ENCODE measurements at places on chromosomes 7 and 10.

DNA sequence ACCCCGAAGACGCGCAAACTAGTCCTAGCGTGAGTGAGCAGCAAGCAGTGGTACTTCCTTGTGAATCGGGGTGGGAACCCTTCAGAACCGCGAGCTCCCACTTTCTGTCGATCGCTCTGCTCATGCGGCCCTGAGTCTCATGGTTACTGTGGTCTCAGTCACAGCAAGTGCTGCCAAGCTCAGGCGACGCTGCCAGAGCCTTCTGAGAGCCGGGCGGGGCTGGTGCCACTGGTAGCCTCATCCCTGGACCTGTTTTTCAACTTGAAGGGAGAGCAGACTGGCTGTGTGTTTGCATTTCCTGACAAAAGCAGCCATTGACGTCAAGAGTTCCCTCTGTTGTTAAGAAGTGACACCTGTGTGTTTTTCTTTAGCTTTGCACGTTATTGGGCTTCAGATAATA lies 32.9 kb upstream of the BHLHA15 start:
- DNase-seq, result no peak

GRCh38 chr10:8444630-8445029 lies 390.1 kb downstream of the GATA3 start:
- DNase-seq, result peak; percentile 67

GRCh38 chr10:74652664-74653063 lies 173.7 kb upstream of the KAT6B start:
- no peak for DNase-seq

- no peak for DNase-seq
These were observed 17.2 kb upstream of the NPFFR1 start for GRCh38 chr10:70300908-70301597.

DNA sequence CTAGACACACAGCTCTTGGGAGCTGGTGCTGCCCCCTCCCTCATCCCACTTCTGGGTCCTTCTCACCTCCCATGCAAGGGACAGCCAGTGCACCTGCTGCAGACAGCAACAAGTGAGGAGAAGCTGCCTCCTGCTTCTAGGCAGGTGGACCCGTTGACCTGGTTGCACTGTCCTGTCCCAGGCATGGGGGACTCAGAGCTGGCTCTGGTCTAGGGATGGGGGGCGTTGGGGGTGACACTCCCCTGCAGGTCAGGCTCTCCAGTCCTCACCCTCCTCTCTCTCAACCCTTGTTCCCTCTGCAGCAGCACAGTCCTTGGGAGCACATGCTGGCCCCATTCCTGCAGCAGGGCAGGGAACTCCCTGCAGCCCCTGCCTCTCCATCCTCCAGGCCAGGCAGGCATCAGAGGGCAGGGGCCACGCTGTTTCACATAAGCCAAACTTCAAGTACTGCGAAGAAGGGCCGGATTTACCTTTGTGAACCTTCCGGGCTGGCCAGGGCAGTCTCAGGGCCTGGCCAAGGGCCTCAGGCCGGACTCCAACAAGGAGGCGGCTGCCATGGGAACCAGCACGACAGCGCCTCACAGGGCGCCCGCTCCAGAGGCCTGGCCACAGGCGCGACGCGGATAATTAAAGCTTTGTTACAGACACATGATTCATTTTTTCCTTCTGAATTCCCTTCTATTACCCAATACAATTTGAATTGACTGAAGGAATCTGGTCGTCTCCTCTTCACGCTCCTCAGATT lies 48.5 kb downstream of the RASGEF1A start:
- DNase-seq, result no peak

DNA sequence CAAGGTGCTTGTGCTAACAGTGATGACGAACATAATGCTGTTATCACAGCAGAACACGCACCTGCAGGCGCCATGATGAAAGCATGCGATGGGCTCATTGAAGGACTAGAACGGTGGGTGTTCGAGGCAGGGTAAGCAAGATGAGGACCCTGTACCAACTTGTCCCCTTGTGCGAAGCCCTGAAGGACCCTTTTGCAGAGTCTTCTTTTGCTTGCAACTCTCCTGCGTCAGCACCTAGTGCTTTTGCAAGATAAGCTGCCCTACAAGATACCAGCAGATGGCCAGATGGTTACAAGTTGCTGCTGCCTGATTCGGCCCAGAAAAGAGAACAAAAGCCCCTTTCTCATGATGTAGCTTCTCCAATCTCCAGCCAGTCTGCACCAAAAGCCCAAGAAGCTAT lies 4.2 kb upstream of the IL15RA start:
- DNase-seq, result no peak

DNA sequence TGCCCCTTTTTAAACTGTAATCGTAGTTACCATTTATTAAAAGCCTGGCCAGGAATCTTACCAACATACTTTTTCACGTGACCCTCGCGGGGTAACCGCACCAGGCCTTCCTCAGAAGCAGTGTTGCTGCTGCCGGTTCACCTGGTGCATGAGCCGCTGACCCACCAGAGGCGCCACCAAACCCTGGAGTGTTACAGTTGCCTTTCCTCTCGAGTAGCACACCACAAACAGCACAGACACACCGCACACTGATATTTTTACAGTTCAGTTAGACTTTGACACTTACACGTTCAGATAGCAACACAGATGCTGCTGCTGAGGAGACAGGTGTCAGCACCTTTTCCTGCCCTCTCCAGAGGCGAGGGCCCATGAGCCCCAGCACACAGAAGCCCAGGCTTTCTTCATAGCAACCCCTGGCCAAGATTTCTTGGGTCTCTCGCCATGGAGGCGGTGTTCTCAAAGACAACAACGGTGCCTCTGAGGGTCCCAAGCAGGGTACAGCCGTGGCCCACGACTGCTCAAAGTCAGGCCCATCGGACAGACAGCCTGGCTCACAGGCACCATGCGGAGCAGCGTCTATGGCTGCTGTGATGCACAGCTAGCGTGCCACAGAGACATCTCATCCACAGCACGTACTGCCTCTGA lies 123.1 kb downstream of the DIP2C start:
- no peak for DNase-seq

- no peak for DNase-seq
These were observed 1283.9 kb upstream of the CELF2 start for GRCh38 chr10:9733766-9734165.

- no peak for DNase-seq
These were observed 20.1 kb downstream of the CYTH3 start for GRCh38 chr7:6252341-6252746.

DNA sequence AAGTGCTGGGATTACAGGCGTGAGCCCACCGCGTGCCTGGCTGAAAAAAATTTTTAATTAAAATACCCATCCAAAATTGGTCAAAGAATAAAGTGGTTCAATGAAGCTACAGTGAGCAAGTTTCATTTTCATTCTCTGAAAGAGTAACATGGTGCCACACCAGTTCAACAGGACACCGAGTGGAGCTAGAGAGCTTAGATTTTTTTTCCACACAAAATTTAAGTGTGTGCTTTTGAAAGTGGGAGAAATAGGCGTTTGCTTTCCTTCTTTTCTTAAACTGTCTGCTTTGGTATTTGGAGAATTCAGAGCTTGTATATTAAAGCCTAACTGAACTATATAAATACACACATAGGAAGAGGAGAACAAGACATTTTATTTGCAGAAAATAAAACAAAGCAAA lies 43.4 kb downstream of the BPGM start:
- DNase-seq, result no peak

GRCh38 chr10:129467359-129468064 lies 471 bp downstream of the MGMT start:
- no peak for DNase-seq

- no peak for DNase-seq
These were observed 208.4 kb downstream of the FANK1 start for GRCh38 chr10:126104767-126105166.

DNA sequence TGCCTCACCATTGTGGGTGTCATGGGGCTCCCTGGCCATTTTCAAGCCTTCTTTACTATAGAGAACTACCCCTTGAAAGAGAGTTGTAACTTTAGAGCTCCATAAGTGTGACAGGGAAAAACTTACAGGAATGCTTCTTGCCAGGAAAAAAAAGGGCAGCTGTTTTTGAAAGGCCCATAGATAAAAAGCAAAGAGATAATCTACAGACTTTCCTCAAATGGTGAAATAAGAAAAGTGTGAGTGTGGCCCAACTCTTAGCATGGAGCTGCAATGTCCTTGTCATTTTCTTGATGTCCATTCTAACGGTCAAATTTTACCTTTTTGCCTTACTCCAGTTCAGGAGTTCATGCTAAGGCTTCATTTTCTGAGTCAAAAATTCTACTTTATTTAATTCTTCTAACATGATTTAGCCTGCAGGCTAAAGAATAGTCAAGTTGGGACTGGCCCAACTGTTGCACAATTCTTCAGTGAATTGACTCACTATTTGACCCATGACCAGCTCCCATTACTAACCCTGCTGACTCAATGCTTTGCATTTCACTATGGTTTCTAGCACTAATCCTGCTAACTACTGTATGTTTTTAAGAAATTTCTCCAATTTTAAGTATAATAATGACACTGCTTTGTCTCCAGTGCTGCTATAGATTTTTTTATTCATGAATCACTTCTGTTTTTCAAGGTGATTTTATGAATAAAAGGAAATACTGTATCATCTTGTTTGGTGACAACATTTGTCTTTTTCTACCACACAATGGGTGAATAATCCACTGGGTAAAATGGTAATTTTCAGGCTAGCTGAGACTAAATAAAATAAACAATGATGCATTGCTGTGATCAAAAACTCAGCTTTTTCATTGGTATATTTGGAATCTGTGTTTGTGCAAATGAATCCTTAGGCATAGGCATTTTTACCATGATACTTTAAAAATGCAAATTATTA lies 41.4 kb upstream of the SGCE start:
- DNase-seq, result no peak

DNA sequence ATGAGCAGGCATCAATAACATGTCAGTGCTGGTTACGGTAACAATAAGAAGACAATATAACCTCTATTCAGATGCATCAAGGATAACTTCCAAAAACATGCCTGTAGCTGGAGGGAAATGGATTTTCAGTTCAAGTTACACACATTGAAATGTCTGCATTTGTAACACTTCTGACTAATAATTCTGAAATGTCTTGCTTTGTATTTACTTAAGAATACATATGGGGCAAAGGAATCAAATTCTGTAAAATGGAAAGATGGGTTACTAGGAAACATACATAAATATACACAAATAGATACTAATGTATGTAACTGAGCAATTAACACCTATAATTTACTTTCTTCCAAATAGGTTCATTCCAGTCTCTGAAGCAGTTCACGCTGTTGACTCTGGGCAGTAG lies 18.6 kb upstream of the MTPN start:
- no peak for DNase-seq

DNA sequence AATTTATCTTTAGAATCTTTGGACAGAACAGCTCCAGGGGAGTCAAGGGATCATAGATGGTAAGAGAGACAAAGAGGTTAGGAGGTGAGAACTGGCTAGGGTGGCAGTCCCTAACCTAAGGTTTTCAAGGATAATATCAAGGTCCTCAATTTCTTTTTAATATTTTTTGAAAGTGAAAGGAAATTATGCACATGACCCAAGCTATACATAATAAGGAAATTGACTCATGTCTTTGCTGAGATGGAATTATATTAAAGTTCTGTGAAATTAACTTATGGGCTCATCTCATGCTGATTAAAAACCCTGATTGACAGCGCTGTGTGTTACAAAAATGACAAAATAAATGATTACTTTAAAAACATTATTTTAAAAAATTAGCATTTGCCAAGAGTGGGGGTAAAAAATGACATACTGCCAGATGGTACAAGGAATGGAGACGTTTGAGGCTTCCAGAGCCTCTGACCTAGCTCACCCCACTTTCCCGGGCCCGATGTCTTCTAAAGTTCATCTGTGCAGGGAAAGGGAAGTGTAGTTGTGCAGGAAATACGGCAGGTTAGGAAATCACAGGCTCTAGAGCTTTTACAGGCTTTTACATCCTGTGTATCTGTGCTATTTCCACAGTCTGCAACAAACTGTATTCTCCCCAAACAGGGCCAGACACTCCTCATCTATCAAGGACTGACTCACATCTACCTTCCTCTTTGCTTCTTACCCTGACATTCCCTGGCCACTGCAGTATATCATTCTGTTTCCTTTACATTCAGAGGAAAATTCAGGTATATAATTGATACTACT lies 185.6 kb upstream of the PRSS58 start:
- no peak for DNase-seq

DNA sequence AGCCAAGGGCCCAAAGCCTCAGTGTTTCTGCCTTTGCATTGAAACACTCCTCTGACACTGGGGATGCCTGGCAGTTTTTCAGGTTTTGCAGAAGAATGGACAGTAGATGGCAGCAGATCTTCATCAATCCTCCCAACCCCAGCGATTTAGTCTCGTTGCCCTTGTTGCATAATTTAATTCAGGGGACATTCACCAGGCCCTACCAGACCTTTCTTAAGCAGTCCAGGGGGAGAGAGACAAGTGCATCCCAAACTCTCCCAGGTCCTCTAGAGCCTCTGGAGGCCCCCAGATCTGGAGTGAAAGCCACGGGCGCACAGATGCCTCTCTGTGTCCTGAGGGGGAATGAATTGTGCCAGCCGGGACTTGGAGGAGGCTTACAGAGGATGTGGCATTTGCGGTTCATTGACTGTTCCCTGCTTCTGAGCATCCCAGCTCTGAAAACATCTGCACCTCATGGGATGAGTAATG lies 29.6 kb downstream of the MINDY4 start:
- DNase-seq, result no peak

GRCh38 chr10:89532476-89532875 lies 2.9 kb downstream of the SLC16A12 start:
- no peak for DNase-seq

- no peak for DNase-seq
These were observed 155.8 kb upstream of the GLI3 start for GRCh38 chr7:42392826-42393225.

- no peak for DNase-seq
These were observed 193.3 kb downstream of the RAMP3 start for GRCh38 chr7:45350896-45351295.

GRCh38 chr7:8134089-8134733 lies 127.8 kb downstream of the ICA1 start:
- DNase-seq, result no peak

DNA sequence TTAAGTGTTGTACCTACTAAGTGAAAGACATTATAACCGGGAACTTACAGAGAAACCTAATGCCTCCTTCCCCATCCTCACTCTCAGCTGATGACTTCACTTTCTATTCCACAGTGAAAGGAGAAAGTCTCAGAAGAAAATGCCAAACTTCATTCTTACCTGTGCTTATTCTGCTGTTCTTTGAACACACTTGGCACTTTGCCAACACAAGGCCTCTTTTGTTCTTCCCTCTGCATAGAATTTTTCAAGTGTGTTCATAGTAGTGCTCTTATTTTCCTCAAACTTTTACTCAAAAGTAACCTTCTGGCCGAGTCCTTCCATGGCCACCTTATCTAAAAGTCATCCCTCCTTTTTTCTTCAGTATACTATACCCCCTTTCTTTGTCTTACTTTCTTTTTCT lies 59.4 kb upstream of the ETV1 start:
- no peak for DNase-seq

All from activated CD8-positive, alpha-beta memory T cell treated with anti-CD3 and anti-CD28 coated beads for 24 hours (primary cell).